A549 (cell line): ENCODE measurements at places on chromosomes 5 and 9. TPM values are rescaled to one million over a fixed set of nuclear protein-coding genes. Genes with fewer than 3 reads are reported as not detected.

DNA sequence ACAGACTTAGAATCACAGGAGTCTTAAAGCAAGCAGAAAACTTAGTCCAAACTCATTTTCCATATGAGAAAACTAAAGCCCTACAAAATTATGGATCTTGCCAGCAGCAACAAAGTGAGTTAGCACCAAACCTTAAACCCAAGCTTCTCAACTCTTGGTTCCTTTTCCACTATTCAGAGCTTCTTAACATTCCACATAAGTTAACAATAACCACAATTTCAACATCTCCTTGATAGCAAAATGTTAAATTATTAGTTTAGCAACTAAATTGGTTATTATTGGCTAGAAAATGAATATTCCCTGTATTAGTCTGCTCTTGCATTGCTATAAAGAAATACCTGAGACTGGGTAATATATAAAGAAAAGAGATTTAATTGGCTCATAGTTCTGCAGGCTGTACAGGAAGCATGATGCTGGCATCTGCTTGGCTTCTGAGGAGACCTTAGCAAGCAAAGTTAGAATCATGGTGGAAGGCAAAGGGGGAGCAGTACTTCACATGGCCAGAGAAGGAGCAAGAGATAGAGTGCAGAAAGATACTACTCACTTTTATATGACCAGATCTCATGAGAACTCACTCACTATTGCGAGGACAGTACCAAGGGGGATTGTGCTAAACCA, 26.2 kb upstream of the ARSB start:
- no peak for DNase-seq

GRCh38 chr9:93235300-93235960, 51.5 kb downstream of the WNK2 start:
- DNase-seq: no peak

DNA sequence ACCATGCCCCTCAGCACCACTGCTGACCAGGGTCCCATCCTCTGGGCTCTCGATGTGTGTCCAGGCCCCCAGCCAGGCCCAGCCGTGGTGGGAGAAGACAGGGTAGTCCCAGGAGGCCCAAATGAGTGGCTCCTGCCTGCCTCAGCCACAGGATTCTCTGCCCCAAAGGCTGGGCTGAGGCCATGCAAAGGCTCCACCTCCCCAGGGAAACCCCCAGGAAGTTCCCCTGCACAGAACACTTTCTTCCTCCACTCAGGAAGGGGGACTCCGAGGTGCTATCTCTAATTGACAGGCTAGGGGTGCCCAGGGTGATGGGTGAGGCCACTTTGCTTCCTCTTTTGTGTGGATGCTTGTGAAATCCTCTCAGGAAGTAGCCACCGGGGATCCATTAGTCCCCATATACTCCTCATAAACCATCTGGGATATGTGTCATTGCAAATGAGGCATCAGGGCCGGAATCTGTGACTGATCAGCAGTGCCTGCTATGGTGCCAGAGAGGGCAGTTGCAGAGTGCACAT, 23.1 kb upstream of the TDRD7 start:
- no peak for DNase-seq

Gene CD180
- polyA plus RNA-seq: 0.01 TPM in 1 of 3 replicates, not detected in the others

GRCh38 chr9:35258660-35259474, 97.1 kb downstream of the UNC13B start:
- peak; percentile 13 for DNase-seq

Gene DNAH5
- 0.15 to 0.24 TPM (median 0.21 TPM) in 3 replicates for polyA plus RNA-seq

Gene LCN2
- 2.3 to 3.0 TPM (median 2.6 TPM) in 3 replicates for polyA plus RNA-seq

DNA sequence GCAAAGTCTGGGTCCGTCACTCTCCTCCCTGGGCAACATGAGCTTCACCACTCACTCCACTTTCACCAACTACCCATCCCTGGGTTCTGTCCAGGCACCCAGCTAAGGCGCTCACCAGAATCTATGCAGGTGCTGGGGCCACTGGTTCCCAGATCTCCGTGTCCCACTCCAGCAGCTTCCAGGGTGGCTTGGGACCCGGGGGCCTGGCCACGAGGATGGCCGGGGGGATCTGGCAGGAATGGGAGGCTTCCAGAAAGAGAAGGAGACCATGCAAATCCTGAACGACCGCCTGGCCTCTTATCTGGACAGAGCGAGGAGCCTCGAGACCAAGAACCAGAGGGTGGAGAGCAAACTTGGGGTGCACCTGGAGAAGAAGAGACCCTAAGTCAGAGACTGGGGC, 1611.0 kb upstream of the ACO1 start:
- DNase-seq: no peak

- no peak for DNase-seq
Observed at GRCh38 chr5:543755-544674, 19.8 kb upstream of the SLC9A3 start.

GRCh38 chr5:149615976-149616375, 34.7 kb downstream of the ARHGEF37 start:
- no peak for DNase-seq

Gene TGFBI
- 1,411 to 1,859 TPM (median 1,765 TPM) in 3 replicates for polyA plus RNA-seq

Gene FGF18
- 0.09 to 0.34 TPM (median 0.18 TPM) in 3 replicates for polyA plus RNA-seq

GRCh38 chr5:18517641-18518380, 883.6 kb downstream of the TAF11L14 start:
- DNase-seq: no peak

Gene CAPSL
- not detected in 3 replicates for polyA plus RNA-seq

Gene HMCN2
- polyA plus RNA-seq: 0.01 to 0.04 TPM in 2 of 3 replicates, not detected in the other

DNA sequence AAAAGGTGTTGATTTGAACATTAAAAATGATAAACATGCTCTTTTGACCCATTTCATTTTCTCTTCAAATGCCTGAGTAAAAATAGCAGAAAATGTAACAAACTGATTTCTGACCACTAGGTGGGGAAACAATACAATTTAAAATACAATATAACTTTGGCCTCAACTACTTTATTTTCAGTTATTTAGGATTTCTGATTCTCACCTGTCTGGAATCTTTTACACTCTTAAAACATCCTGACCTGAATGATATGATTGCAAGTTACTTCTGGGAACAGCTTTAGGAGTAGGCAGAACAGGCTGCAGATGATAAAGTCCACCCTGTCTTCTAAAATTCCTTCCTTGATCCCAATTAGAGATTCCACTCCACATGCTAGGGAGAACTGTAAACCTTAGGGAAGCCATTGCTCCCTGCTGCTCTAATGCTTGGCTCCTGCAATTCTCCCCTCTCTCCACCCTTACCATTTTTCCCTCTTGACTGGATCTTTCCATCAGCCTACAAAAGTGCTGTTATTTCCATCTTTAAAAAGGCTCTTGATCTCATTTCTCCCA, 70.3 kb downstream of the FYB1 start:
- DNase-seq: no peak

Gene ANKRD31
- polyA plus RNA-seq: 0.12 to 0.15 TPM (median 0.15 TPM) in 3 replicates

DNA sequence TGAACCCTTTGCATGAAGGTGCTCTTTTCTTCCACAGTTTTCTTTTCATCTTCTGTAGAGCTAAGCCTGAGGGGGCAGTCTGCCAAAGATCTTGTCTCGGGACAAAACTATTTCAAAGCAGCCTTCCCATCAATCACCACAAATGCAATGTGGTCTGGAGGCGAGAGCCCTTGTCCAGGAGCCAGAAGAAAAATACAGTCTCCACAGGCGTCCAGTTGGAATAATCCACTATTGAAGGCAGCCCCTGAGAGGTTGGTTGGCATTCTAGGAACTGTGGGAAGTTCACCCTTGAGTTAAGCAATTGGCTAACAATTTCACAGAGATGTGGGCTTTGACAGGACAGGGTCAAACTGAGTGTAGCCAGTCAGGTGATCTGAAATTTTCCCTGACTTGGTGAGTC, 72.0 kb downstream of the SEMA6A start:
- DNase-seq: no peak

DNA sequence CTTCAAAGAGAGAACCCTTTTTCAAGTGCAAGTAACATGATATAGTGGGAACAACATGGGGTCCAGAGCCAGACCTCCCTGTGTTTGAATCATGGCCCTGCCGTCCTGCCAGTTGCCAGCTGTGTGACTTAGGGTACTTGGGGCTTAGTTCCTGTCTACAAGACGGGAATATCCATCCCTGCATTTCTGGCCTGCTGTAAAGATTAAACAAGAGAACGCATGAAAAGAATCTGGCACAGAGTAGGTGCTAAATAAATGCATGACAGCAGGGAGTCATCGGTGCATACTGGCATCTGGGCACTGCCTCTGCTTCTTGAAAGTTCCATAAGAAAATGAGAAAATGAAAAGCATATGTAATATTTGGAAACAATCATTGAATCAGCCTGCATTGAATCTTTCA, 77.8 kb upstream of the PRRC1 start:
- DNase-seq: no peak

DNA sequence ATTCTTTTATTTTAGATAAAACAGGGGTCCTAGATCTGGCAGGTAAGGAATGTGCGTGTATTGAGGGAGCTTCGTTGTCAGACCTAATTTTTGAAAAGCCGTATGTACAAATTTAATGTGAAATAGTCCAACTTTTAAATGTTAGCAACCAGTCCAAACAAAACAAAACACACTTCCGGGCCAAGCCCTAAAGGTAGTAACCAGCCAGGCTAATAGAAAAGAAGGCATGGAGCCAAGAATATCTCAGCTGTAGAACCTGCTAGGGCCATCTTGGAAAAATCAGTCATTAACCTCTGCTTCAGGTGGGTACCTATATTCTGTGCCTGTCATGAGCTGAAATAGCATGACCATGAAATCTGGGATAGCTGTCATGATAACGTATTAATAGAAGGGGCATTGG, 71.0 kb downstream of the SMARCA2 start:
- no peak for DNase-seq

GRCh38 chr5:135641734-135642487, 63.1 kb upstream of the CXCL14 start:
- DNase-seq: no peak

GRCh38 chr9:99449726-99450125, 227.6 kb downstream of the SEC61B start:
- no peak for DNase-seq

- no peak for DNase-seq
Observed at GRCh38 chr5:31963358-31964006, 210.6 kb downstream of the GOLPH3 start.

DNA sequence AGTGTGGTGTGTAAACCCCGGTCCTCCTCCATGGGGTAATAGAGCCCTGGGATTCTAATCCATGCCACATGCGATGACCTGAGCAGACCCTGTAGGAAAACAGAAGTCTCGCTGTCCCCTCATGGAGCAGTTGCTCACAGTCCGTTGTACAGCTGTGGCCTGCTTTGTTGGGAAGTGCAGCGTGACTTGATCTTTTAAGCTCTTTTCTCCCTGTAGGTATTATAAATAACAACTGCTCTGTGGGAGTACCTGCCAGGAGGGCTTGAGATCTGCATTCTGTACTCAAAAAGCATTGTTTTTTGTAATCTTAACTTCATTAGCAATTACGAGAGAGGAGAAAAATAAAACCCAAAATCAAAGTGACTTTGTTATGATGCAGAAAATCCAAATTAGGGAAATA, 17.3 kb downstream of the MEGF10 start:
- DNase-seq: no peak

- no peak for DNase-seq
Observed at GRCh38 chr9:76087976-76088375, 197.5 kb downstream of the PCSK5 start.

DNA sequence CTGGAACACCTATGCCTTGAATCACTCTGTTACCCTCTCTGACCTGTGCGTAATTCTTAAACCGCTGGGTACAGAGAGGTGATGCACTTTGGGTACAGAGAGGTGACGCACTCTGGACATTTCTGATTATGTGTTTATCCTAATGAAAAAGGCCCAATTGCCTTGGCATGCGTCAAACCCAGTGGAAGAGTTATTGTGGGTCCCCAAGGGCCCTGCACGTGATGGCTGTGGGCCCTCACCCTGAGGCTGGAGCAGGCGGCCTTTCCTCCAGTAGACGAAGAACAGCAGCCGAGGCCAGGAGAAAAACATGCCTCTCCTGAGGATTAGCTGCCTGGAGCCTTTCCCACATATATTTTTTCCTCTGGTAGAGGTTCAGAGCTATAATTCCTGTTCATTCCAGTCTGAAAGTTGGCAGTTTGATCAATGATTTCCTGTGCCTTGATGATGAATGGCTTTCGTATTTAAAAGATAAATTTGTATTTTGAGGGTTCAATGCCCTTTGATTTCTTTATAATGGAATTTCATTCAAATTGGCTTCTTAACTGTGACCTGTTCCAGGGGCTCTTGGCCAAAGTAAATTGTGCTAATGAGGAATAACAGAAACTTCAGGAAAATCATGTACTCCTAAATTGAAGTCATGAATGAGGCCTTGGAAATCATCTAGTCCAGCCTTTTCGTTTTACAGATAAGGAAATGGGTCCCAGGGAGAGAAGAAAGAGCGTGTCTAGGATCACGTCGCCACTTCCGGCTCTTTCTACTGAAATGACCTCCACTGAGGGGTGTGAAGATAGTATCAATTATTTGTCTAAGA, 22.8 kb downstream of the ACER2 start:
- no peak for DNase-seq

GRCh38 chr9:78248635-78249034, 12.8 kb downstream of the CEP78 start:
- no peak for DNase-seq

Gene ARRDC3
- 8.0 to 9.9 TPM (median 9.6 TPM) in 3 replicates for polyA plus RNA-seq

- peak; percentile 42 for DNase-seq
Observed at GRCh38 chr5:6448622-6449464, at the start of gene UBE2QL1. Gene UBE2QL1, plus strand, starts transcription at chr5:6448859. Its CDS starts 35 bp downstream, at chr5:6448894.

Gene BICD2
- polyA plus RNA-seq: 24.7 to 26.7 TPM (median 26.1 TPM) in 3 replicates

DNA sequence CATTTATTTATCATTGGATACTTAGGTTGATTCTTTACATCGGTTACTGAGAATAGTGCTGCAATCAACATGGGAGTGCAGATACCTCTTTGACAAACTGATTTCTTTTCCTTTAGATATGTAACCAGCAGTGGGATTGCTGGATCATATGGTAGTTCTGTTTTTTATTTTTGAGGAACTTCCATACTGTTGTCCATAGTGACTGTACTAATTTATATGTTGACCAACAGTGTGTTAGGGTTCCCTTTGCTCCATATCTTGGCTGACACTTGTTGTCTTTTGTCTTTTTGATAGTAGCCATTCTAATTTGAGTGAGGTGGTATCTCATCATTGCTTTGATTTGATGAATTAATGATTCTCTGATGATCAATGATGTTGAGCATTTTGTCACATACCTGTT, 137.3 kb upstream of the PITX1 start:
- DNase-seq: no peak

Gene PLPP7
- not detected in 3 replicates for polyA plus RNA-seq

- no peak for DNase-seq
Observed at GRCh38 chr9:129746092-129746777, 6.6 kb downstream of the PTGES start.

GRCh38 chr5:63958654-63959053, 3.6 kb downstream of the HTR1A start:
- no peak for DNase-seq

Gene SNCAIP
- 0.03 TPM in 1 of 3 replicates, not detected in the others for polyA plus RNA-seq

- DNase-seq: no peak
Observed at GRCh38 chr5:74370168-74370567, 270.4 kb downstream of the ENC1 start.

Gene TAS2R1
- not detected in 3 replicates for polyA plus RNA-seq

GRCh38 chr9:116223926-116224325, 70.3 kb downstream of the PAPPA start:
- no peak for DNase-seq
